ENCODE measurements at places on chromosomes 11 and 22.

- no peak for DNase-seq
Measured at GRCh38 chr22:45224988-45225731, 15.5 kb downstream of the KIAA0930 start.

GRCh38 chr11:40149721-40150120 is 1309.7 kb downstream of the LRRC4C start:
- no peak for DNase-seq

DNA sequence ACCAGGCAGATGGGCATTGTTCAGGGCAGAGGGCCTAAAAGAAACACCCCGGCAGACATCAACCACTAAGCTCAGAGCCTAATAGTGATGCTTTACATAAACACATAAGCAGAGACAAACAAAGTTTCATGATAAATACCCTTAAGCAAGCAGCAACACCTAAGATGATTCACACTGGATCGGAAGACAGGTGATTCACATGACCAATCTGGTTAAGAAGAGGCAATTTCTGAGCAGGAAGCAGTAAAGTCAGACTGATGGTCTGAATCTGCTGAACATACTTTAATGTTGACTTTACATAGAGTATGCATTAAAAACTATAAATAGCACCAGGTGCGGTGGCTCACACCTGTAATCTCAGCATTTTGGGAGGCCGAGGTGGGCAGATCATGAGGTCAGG is 56.1 kb downstream of the SYN3 start:
- DNase-seq: no peak

DNA sequence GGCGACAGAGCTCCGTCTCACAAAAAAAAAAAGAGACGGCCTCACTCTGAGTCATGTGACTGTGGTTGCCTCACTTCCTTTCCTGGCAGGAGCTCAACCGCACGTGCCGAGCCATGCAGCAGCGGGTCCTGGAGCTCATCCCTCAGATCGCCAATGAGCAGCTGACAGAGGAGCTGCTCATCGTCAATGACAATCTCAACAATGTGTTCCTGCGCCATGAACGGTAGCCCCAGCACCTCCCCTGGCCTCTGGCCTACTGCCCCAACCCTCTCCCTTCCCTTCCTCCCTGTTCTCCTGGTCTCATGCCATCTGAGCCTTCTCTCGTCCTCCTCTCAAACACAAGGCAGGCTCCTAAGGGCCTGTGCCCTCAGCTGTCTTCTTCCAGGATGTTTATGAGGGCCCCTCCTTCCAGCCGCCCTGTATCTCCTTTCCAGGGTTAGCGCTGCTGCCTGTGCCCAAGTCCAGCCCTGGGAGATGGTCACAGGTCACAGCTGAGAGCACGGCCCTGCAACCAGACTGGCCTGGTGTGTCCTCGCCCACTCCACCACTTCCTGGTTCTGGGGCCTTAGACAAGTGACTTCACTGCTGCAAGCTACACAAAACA is 30.7 kb downstream of the TOM1 start:
- no peak for DNase-seq

DNA sequence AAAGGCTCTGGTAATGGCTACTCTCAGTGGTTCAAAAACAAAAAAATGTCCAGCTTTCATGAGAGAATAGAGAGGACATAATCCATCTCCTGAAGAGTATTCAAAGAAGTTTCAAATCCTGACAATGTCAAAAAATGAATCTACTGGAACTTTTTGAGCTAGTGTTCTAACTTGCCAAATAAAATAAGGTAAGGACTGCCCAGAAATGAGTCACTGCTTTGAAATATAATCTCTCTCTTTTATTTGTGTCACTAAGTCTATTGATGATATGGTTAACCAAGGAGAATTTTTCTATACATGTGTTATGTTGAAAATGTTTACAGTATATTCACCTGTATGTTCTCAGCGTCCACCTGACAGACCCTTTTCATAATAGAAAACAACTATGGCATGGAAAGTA is 3.4 kb downstream of the GUCY1A2 start:
- no peak for DNase-seq

DNA sequence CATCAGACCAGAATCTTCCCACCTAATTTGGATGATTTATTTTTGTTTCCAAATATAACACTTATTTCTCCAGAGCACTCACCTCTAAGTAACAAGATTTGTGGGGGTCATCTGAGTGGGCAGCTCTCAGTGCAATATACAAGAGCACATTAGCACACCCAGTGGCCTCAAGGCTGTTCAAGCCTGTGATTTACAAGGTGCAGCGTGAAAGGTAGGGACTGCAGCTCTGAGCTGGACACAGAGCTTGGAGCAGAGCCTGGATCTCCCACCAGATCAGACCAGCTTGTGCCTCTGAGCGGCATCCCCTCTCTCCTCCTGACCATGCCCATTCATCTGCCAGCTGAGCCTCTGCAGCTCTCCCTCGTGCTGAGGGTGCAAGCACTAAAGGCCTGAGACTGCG is 323.3 kb upstream of the ZC3H12C start:
- no peak for DNase-seq

GRCh38 chr11:128232588-128232987 is 354.8 kb downstream of the ETS1 start:
- no peak for DNase-seq

DNA sequence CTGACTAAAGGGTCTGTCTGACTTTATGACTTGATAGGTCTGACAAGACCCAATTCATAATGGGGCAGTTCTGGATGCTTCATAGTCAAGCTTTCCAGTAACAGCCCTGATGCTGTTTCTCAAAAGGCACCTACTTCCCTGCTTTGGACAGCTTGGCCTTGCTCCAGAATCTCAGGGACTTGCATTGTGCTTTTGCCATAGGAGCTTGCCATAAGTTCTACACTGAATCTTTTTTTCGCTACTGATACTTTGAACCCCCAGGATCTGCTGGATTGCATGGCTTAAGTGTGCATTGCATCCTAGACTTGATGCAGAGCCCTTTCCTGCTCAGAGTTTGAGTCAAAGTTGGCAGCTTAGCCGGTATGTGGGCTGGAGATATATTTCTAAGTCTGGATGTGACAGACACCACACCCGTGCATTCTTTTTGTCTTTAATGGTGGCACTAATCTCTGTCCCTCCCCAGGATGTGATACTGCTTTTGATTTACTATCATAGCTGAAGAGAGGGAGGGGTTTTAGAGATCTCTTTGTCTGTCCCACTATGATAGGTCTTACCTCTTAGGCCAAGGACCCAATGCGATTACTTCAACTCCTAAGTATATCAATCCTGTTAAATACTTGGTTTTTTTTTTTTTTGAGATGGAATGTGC is 16.9 kb upstream of the SLC3A2 start:
- DNase-seq: no peak

GRCh38 chr11:2574553-2575535 is 125.0 kb downstream of the KCNQ1OT1 start:
- no peak for DNase-seq

GRCh38 chr11:109547356-109548027 is 125.5 kb downstream of the C11orf87 start:
- no peak for DNase-seq

GRCh38 chr11:66139817-66140404 is 69.8 kb downstream of the PACS1 start:
- no peak for DNase-seq

GRCh38 chr11:93766504-93766903 is 17.6 kb upstream of the MED17 start:
- DNase-seq: no peak

- no peak for DNase-seq
Measured at GRCh38 chr11:24773322-24773721, 276.5 kb downstream of the LUZP2 start.

DNA sequence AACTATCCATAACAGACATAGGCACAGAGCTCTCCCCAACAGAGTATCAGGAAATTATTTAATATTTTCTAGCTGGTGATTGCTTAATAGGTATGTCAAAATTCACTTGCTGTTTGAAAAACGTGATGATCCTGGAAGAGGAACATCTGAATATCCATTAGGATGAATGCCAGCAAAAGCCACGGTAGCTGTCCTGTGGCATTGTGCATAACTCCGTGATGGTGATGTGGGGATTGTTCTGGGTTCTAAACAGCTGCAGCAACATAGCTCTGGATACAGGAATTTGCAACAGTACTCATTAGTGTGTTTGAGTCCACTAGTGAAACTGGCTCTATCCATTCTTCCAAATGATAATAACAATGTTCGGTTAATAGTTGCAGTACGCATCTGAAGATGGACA is 78.8 kb downstream of the C11orf65 start:
- DNase-seq: no peak

GRCh38 chr11:86625544-86625943 is 46.9 kb downstream of the ME3 start:
- DNase-seq: no peak

DNA sequence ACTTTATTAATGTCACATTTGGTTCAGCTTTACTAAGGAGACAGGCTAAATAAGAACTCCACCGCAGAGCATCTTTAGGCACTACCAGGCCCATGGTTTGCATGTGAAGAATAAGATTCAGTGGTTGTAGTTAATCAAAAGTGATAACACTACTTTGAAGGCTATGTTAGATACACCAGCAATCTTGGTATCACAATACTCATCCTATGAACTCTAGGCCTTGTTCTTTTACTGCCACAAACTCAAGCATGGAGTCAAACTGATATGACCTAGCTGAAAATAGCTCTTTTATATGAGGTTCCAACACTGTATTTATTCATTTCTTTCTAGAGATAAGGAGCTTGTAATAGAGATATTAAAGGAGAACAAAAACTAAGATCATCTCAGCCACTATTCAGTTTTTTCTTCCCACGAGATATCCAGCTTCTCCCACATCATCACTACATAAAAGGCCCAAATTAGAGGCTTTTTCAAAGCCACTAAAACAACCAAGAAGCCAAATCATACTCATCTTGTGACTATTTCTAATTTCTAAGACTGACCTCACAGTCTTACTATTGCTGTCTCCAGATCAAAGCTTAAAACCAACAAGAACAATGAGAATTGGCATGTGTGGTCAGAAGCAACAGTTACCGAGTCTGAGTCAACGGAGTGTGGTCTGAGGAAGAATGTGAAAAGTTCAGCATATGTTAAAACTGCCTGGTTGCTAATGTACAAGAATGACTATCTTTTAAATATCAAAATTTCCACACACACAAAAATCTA is 25.1 kb upstream of the GUCY1A2 start:
- DNase-seq: no peak

DNA sequence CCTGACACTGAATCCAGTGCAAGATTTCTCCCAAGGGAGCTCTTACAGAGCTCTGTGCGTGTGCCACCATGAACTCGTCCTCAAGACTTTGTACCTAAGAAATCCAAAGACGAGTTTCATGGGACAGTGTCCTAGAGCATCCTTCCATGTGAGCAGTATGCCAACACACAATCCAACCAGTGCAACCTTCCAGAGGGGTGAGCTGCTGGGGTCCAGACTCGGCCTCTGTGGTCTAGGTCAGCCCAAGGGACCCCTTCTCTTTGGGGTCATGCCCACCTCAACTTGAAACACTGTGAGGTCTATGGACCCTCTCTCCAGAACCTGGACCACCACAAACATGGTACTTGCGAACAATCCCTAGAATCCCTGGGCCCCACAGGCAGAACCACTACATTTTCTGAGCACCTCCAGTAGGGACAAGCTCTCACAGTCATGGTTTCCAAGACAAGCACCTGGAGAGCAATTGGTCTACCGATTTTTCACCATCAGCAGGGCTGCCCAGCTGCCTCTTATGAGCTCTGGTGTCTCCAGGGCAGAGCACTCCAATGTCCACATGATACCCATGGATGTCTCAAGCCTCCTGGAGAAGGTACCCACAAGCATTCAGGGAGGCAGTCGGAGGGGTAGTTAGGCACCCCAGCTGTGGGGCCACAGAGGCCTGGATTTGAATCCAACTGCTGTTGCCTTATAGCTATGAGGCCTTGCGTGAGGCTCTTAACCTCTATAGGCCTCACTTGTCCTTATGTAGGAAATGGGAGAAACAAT is 7.7 kb downstream of the CHST1 start:
- DNase-seq: no peak
